Endodermal cell (in vitro differentiated cells): ENCODE measurements at places on chromosomes 5 and 9.

GRCh38 chr5:135439231-135440205 lies 7.6 kb downstream of the DCANP1 start:
- DNase-seq, result peak; percentile 30

DNA sequence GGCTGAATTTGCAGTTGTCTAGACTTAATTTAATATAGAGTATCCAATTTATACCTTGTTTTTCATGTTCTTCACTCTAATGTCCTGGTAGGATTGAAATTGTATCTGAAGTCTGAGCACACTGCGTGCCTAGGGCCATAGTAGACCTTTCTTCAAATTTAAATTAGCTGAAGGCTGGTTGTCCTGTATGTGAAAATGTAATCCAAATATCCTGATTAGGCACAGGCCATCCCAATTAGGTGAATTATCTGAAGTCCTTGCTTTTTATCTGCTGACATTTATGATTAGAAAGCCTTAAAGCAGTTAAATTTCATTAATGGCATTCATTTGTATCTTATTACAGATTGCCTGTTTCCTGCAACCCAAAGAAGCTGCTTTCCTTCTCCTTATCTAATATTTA lies 20.4 kb downstream of the CDC26 start:
- DNase-seq, result no peak

DNA sequence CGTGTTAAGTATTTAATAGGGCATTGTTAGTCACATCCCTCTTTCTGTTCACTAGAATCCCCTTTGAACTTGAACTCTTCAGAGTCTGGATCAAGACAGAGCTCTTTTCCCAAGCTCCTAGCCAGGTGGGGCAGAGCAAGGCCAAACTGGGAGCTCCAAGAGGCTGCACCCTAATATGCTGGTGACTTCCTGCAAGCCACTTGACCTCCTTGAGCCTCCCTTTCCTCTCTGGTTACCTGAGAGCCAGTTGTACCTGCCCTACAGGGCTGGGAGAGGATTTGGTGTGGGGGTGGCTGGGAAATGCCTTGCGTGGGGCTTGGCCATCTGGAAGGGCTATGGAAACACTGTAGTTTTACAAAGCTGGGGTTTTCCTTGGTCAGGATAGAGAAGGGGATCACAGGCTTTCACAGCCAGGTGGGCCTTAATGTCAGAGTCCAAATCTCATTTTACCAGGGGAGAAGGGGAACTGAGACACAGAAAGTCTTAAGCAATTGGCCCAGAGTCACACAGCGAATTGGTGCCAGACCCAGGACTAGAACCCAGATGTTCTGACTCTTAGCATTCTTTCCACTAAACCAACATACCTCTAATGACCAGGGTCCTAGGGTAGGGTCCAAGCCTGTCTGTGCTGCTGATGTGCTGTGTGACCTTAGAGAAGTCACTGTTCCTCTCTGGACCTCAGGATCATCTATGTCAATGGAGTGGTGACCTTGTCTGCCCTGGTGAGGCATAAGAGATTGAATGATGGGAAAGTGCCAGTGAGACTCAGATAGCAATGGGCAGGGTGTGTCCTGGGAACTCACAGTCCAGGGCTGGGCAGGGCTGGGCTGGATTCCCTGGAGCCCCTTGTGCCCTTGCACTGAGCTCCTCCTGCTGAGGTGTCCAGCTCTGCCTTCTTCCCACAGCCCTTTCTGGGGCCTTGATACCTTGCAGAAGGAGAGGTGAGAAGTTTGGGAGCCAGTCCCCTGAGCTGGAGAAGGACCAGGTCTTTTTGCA lies 35.8 kb downstream of the GSN start:
- no peak for DNase-seq

DNA sequence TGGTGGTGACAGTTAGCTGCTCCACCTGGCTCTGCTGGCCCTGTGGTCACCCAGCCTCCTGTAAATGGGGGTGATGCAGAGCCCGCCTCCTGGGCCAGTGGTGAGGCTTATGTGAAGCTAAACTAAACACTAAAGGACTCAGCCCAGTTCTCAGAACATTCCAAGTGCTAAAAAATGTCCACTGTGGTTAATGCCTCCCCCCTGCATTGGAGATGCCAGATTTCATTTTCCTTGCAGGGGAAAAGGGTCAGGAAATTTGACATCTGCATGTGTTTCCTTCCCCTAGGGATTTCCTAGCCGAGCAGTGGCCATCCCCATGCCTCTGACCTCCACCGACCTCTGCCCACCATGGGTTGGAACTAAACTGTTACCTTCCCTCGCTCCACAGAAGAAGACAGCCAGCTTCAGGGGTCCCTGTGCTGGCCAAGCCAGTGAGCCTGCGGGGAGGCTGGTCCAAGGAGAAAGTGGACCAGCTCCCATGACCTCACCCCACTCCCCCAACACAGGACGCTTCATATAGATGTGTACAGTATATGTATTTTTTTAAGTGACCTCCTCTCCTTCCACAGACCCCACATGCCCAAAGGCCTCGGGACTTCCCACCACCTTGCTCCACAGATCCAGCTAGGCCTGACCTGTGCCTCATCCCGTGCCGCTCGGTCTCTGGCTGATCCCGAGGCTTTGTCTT lies 13.0 kb downstream of the CD74 start:
- DNase-seq, result no peak

DNA sequence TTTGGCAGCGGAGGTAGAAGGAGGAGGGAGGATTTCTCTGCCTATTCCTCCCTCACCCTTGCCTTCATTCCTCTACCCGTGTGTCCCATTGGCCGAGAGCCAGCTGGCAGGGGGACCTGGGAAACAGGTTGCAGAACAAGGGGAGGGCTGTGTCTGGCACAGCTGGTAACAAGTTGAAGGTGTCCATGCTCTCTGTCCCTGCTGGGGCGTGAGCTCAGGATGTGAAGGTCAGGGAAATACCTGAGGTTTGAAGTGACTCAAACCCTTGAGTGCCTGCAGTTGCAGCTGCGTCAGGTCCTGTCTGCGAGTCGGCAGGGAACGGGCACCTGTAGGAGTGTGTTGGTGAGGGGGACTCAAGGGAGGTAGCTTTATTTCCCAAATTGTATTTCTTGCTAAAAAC lies 16.2 kb downstream of the MIGA2 start:
- DNase-seq, result no peak

DNA sequence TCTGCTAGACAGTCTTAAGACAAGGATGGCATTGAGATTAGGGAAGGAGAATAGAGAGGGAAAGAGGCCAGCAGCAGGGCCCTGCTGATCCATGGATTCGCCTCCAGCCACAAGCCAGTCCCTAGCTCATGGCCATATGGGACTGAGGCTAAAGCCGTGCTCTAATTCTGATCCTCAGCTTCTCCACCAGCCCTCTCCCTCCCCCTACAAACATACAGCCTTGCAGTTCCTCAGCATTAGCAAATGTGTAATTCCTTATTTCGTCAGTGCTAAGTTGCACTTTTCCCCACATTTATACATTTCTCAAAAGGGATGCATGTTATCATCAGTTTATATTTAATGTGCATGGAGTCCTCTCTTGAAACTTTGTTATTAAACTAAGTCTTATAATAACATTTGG lies 34.8 kb downstream of the ZNF462 start:
- DNase-seq, result no peak

DNA sequence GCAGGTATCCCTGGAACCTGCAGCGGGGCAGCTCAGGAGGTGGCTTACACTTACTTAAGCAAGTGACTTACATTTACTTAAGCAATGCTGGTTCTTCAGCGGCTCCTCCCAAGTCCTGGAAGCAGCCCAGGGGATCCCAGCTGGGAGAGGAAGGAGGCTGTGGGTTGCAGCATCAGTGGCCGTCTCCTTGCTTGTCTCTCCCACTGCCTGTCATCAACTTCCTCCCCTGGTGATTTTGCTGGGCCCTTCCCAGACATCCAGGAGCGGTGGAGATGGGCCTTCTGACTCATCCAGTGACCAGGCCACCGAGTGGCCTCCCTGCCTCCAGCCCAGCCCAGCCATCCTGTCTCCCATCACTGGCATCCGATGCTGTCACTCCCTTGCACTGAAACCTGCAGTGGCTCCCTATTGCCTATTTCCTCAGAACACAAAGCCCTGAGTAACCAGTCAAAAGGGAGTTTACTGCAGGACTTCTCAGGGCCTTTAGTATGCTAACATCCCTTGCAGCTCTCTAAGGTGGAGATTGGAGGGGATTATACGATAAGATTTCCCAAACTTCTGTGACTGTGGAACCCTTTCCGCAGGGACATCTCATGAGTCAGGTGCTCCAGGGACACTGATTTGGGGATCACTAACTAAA lies 155.9 kb upstream of the PHYKPL start:
- peak; percentile 55 for DNase-seq

DNA sequence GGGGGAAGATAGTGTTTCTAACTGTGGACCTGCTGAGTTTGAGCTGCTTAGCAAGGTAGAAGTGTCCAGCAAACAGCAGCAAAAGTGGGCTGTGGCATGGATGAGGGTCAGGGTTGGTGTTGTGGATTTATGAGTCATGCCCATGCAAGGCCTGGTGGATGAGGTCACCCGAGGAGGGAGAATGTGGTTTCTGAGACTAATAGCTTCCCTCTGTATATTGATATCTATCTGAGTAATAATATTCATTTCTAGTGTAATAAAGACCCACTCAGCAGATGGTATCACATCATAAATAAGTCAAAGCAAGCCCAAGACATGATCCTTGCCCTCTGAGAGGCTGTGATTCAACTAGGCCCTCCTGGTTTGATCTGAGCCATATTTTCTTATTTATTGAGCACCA lies 597.8 kb upstream of the CLINT1 start:
- DNase-seq, result no peak

DNA sequence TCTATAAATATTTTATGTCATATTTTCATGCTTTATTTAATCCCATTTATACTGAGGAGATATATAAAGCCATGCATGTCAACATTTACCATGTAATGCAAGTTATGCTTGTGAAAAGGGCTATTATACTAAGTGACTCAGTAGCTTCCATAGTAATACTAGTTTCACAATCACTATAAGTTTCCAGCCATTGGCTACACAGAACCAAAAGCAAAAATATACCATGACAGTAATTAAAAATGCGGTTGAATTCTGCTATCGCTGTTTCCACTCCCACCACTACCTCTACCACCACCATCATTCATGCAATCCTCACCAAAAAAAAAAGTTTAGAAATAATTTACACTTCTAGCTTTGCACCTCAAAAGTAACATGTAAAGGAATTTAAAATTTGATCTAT lies 60.2 kb downstream of the MLLT3 start:
- DNase-seq, result no peak

- DNase-seq, result no peak
Observed at GRCh38 chr5:154312000-154312399, 121.5 kb downstream of the GALNT10 start.

- no peak for DNase-seq
Observed at GRCh38 chr9:83339435-83339834, 198.8 kb downstream of the FRMD3 start.

DNA sequence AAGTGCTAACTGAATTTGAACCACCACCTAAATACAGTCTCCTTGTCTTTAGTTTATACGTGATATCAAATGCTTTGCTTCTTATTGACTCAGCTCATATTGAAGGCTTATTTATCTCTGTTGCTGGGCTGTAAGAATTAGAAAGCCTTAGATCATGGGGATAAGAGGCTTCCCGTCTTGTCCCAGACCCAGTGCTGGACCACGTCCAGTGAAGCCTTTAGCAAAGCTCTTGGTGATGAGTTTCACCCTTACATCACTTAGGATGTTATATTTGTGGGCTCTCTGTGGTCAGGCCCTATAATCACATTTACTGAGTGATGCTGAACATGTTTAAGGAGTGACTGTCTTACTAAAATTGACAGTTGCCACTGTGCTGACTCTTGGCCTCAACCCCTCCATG lies 11.2 kb downstream of the FAM240B start:
- no peak for DNase-seq

DNA sequence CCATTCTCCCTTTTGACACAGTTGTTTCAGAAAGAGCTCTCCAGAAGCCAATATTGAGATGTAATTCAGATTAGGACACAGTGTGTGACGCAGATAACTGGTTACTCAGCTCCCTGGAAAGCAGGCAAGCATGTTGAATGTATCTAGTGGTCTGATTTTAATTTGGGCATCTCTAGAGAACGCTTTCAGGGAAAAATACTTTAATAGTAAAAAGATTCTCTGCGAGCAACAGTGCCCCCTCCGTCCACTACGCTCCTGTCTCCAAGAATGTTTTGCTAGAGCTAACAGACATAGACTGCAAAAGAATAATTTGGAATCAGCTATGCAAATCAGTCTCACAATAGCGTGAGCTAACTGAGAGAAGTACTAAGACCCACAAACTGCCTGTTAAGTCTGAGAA lies 23.3 kb downstream of the CFAP90 start:
- no peak for DNase-seq

DNA sequence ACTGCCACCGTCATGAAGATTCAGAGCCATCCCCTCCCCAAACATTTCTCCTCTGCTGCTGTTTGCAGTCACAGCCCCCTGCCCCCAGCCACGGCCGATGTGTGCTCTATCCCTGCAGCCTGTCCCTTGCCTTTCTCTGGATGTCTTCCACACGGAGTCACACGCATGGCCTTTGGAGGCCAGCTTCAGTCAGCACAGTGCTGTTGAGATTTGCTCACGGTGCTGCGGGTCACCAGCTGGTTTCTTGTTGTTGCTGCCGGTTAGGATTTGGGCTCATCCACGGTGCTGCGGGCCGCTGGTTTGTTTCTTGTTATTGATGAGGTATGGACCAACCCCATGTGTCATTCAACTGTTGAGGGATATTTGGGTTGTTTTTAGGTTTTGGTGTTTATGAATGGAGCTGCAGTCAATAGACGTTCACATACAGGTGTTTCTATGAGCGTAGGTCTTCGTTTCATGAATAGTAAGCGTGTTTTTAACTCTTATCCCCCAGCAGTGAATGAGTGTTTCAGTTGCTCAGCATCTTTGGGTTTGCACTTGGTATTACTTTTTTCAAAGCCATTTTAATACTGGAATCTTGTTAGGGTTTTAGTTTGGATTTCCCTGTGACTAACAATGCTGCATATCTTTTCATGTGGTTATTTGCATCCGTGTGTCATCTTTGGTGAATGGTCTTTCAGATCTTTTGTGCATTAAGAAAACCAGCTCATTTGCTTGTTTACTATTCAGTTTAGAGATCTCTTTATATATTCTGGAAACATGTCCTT lies 57.6 kb downstream of the AHRR start:
- peak; percentile 27 for DNase-seq

GRCh38 chr5:113059232-113060040 lies 82.8 kb downstream of the DCP2 start:
- DNase-seq, result no peak

DNA sequence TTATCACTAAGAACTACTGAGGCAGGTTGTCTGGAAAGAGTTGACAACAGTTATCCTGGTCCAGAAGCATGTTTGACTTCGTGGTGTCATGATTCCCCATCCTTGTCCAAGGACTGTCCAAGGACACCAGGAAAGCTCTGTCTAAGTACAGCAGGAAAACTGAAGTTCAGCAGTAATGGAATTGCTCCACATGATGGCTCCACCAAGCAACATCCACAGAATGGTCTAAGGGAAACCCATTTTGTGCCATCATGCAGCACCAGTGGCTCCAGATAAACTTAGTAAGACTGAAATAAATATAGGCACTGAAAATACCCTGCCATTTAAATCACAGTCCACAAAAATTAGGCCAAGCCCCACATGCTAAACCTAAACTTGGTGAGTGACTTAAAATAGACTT lies 192.8 kb downstream of the CDH18 start:
- peak; percentile 60 for DNase-seq

GRCh38 chr5:135482381-135482933 lies 30.3 kb upstream of the TIFAB start:
- no peak for DNase-seq

GRCh38 chr5:94469894-94470329 lies 148.5 kb downstream of the KIAA0825 start:
- no peak for DNase-seq

- DNase-seq, result peak; percentile 58
Observed at GRCh38 chr9:36191290-36191645, 547 bp downstream of the CLTA start.
